NCI-H1048 (cell line): ENCODE measurements at places on chromosomes 3 and 15.

GRCh38 chr3:177978946-177979345, 557.3 kb upstream of the KCNMB2 start:
- DNase-seq: no peak

GRCh38 chr3:185929192-185930151, 8.3 kb downstream of the TRA2B start:
- no peak for DNase-seq

DNA sequence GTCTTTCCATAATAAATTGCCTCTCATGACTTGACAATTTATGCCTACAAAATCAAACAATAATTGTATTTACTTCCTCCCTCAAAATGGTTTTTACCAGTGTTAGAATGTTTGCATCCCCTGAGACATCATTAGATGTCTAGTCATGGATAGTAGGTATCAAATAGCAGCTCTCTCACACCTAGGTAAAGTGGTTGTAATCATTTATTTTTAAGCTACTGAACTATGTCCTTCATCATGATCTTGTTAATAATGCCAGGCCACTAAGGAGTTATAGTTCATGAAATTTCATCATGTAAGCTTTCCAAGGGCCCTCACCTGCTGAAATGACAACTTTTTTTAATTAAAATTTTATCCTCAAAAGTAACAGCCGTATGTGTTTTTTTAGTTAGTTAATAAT, 134.1 kb downstream of the ARPP21 start:
- no peak for DNase-seq

GRCh38 chr3:11282250-11283138, 10.3 kb downstream of the ATG7 start:
- no peak for DNase-seq

DNA sequence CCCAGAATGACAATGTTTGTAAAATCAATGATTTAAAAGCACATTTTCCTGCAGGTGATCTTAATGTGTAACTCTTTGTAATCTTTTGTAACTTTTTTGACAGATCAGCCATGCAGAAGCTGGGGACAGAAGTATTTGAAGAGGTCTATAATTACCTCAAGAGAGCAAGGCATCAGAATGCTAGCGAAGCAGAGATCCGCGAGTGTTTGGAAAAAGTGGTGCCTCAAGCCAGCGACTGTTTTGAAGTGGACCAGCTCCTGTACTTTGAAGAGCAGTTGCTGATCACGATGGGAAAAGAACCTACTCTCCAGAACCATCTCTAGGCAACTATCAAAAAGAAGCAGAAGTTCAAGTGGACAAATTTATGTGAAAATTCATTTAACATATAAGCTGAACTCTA, 32.1 kb upstream of the NUDT16 start:
- no peak for DNase-seq

DNA sequence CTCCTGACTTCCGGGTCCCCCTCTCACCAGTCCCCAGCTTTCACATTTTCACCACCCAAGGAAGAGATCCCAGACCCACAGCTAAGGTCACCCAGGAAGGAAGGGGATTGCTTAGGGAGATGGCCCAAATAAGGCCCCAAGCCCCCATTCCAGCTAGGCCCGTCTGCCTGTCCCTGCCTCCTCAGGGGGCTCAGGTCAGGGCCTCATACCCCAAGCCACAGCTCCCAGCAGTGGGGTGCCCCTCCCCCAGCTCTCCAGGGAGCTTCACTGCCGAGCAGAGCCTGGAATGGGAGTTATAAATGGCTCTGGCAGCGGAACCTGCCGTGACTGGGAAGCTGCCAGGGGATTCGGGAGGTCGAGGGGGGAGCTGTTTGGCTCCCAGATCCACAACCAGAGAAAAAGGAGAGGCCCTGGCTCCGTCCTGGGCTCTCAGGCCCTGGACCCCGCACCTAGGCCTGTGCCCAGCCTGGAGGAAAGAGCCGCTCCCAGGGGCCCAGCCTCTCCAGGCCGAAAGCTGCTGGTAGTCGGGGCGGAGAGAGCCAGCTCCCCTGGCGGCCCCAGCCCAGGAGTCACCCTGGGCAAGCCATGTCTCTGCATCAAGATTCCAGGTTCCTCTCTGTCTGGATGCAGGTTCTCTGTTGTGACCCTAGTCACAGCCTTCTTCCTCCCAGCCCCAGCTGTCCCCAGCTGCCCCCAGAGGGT, 550 bp downstream of the CCDC9B start:
- no peak for DNase-seq

DNA sequence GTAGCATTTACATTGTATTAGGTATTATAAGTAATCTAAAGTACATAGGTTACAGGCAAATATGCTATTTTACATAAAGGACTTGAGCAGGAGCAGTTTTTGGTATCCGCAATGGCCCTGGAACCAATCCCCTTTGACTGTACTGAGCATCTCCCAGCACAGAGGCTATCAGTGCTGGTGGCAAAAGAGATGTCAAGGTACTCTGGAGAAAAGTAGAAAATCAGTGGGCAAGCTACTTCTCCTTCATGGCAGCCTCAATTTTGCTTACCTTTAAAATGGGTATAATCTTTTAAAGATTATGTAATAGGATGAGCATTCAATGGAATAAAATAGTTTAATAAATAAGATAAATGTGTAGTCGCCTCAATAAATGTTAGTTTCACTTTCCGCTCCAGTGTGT, 56.7 kb upstream of the LMCD1 start:
- no peak for DNase-seq

- no peak for DNase-seq
Measured at GRCh38 chr3:151268267-151269235, 9.8 kb downstream of the P2RY14 start.

GRCh38 chr3:147341727-147342126, 64.6 kb downstream of the ZIC4 start:
- no peak for DNase-seq

GRCh38 chr3:194690501-194691372, 5.1 kb downstream of the FAM43A start:
- no peak for DNase-seq

- no peak for DNase-seq
Measured at GRCh38 chr3:121508389-121508788, 37.4 kb downstream of the POLQ start.

DNA sequence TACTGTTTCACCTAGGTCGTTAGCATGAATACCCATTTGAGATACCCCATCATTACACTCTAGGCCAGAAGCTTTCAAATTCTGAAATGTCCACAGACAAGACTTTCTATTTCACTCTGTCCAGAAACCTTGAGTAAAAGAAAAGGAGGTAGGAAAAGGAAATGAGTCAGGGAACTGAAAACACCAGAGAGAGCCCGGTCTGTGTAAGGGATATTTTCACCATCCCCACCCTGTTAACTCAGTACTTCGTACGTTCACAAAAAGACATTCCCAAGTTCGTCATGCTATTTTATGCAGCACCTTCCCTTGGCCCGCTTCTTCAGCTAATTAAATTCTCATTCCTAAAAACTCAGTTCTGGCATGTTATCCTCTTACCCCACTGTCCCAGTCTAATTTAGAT, 89.4 kb upstream of the SOX2 start:
- no peak for DNase-seq

GRCh38 chr15:71571641-71572040, 238.7 kb upstream of the NR2E3 start:
- DNase-seq: no peak

DNA sequence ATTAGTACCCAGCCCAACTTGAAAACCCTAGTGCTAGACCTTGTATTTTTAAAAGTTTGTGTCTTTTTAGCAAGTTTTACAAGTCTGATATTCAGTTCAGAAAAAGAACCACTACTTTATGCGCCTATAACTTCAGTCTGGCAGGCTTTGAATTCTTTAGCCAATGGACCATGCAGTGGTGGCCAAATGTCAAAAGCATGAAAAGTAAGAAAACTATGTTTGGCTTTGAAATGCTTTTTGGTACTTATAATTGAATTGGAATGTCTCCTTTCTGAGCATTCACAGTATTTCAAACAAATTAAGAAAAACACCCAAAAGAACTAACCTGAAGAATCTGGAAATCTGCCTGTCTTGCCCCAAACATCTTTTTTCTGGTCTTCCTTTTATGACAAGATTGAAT, 12.8 kb downstream of the WDR48 start:
- DNase-seq: no peak

DNA sequence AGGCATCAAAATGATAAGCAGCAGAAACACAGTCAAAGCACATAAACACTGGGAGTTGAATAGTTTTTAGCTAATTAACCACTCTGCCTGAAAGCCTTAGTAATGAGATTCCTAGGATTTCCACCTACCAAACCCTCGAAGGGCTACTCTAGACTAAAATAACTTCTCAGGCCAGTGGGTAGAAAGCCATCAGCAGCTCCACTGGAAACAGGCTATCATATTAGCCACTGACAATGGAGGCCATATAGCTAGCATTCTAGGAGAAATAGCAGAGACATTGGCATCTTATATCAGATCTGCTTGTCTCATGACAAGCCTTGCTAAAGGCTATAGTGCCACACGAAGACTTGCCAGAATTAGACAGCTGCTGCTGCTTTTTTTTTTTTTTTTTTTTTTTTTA, 4.5 kb upstream of the CAPN3 start:
- DNase-seq: no peak

DNA sequence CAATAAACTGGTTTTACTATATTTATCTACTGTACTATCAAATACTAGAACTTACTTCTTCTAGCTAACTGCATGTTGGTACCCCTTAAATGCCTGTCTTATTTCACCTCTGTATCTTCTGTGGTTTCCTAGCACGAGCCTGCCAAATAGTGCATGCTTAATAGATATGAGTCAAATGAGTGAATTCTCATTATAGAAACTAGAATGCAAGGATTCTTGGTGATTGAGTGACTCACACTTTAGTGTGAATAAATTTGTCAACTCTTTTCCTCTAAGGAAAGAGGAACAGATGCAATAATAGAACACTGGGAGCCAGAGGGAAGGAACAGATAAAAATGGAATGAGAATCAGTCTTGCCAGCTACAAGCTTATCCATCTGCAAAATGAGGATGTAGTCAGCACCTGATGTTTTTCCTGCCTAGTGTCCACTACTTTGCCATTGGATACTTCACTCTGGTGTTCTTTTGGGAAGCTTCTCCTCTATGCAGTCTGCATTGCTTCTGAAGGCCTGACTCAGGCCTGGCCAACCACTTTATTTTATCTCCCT, 189.1 kb upstream of the CADPS start:
- DNase-seq: no peak

GRCh38 chr3:111956995-111957734, 21.7 kb upstream of the ABHD10 start:
- DNase-seq: no peak

DNA sequence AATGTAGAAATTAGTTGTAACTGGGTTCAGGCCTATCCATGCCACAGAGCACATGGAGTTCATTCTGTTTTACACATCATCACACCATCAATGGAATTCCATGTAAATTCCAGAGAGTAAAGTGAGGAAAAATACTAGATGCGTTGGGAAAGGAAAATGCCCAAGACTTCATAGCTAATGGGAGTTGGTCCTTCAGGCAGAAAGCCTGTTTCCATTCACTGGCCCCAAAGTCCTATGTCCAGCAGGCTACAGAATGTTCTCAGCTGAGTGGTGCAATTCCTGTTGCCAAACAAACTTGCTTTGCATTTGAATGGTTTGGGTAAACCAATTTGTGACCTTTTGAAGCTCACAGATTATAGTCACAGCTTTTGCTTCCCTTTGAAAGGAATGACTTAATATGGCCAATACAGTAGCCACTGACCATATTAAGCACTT, 164.6 kb upstream of the PFN2 start:
- DNase-seq: no peak

GRCh38 chr15:63358241-63359029, 23.2 kb downstream of the CA12 start:
- no peak for DNase-seq

- no peak for DNase-seq
Measured at GRCh38 chr3:72426618-72427397, 421.4 kb downstream of the SHQ1 start.

DNA sequence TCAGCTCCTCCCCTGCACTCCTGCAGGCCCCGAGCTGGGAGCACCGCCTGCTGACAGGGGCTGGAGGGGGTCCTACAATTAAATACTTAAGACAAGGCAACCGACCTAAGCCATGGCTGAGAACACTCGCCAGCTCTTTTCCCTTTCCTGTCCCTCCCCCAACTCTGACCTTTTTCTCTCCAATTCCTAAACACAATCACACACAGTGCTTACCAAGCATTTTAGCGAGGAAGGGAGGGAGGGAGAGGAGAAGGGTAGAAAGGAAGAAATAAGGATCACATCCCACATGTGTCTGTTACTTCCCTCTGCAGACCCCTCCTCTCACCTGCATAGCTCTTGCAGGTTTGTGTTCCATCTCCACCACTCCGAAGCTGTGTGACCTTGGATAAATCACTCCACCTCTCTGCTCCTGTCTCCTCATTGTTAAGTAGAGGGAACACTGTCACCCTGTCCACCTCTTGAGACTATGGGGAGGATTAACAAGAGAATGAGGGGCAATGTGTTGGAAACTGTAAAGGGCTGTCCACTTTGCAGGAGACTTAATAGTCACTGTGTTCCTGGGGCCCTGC, 63.6 kb downstream of the CYP11A1 start:
- no peak for DNase-seq
